Heart right ventricle (tissue), 16 donors: ENCODE measurements at places on chromosomes 4 and X. TPM values are rescaled to one million over a fixed set of nuclear protein-coding genes. Genes with fewer than 3 reads are reported as not detected.

GRCh38 chrX:48806081-48806480 lies 4.2 kb downstream of the HDAC6 start:
- DNase-seq, result no peak

GRCh38 chr4:124666496-124666895 lies 46.0 kb downstream of the ANKRD50 start:
- DNase-seq, result no peak

DNA sequence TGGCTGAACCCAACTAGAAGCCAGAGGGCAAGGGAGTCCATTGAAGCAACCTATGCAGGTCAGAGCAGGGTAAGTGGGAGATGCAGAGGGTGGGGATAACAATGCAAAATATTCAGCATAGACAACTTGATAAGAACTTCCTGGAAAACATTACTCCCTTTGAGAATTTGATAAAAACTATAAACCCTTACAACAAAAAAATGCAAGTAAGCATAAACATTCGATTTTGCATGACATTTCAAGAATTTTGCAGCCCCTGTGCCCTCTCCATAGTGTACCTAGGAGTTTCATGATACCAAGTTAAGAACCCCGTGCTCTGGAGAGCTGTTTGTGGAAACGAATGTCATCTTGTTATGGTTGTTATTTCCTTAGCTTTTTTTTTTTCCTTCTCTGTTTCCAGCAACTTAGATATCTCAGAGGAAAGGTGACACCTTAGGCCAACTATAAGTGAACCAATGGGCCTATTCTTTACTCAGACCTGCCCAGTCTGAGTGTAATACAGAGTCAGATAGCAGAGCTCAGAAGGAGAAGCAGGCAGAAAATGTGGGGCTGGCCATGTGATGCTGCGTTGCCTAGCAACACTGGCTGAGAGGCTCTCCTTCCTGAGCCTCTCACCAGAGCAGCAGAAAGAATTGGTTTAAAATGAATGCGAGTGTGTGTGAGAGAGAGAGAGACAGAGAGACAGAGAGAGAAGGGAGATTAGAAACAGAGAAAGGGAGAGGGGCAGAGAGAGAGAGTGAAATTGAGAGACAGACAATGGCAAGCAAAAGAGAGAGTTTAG lies 36.7 kb upstream of the GABRQ start:
- DNase-seq, result no peak

- DNase-seq, result no peak
Observed at GRCh38 chr4:121138039-121138825, 25.9 kb downstream of the TNIP3 start.

The MTNR1A gene
- not detected for total RNA-seq
